ENCODE measurements at places on chromosomes 4 and X.

- no peak for DNase-seq
Observed at GRCh38 chr4:78544678-78545077, 6.9 kb upstream of the ANXA3 start.

- DNase-seq: no peak
Observed at GRCh38 chr4:54677416-54677815, 19.7 kb downstream of the KIT start.

DNA sequence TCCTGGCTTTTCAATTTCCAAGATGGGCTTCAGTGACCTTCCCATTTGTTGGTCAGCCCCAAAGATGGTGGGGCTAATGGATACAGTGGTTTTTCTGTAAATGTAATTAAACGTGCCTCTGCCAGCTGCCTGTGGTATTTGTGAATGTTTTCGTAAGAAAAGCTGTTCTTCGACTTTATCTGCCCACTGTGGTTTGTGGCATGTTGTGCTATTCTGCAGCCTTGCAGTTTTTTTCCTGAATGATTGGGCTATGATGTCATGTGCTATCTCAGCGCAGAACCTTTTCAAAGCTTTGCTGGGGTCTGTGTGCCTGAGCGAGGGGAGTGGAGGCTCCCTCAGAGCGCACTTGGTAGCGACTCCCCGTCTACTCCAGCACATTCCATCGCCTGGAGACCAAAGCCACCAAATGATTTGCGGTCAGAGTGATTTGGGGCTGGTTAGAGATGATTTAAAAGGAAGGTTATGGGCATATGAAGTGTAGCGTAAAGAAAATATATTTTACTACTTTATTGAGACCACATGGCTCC is 137.5 kb downstream of the PALLD start:
- no peak for DNase-seq

DNA sequence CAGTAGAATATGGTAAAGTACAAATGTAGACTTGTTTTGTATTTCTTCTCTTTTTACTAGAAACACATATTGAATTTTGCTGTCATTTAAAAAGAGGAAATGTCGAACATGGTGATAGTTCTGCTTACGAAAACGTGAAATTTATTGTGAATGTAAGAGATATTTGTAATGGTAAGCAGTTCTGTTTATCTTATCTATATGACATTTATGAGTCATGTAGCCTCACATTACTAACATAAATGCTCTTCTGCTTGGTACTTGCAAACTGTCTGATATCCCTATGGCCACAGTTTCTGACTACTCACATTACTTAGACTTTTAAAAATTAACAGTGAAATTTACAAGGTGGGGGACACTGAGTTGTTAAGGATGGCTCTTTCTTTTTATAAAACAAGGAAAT is 57.9 kb downstream of the PASD1 start:
- DNase-seq: no peak

DNA sequence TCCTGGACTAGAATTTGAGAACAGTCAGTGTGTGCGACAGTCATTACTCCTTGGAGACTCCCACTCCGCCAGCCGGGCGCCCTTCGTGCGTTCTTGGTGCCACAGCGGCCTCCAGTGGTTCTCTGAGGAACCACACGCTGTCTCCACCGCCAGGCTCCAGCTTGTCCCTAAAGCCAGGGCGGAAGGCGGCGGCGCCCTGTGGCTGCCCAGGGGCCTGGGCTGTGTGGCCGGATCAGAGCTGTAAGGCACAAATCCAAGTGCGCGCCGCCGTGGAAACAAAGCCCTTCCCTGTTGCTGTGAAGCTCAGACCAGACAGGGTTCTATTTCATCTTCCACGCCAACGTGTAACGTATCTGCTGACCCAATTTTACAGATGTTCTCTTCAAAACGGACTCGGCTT is 34.2 kb downstream of the IDS start:
- DNase-seq: peak; percentile 34

- DNase-seq: no peak
Observed at GRCh38 chr4:115515772-115516171, 402.4 kb upstream of the NDST4 start.

DNA sequence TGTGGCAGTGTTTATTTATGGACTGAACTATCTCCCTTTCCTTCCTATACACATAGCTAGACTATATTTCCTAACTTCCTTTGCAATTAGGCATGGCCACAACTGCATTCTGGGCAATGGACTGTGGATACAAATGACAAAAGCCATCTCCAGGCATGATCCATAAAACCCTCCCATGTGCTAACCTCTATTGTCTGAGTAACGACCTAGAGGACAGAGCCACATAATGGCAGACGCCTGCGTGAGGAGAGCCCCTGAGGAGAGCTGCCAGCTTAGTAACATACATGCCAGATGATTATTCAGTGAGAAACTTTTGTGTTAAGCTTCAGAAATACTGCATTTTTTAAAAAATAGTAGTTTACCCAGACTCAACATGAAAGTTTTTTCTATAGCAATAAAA is 142.9 kb downstream of the ADGRA3 start:
- DNase-seq: no peak

DNA sequence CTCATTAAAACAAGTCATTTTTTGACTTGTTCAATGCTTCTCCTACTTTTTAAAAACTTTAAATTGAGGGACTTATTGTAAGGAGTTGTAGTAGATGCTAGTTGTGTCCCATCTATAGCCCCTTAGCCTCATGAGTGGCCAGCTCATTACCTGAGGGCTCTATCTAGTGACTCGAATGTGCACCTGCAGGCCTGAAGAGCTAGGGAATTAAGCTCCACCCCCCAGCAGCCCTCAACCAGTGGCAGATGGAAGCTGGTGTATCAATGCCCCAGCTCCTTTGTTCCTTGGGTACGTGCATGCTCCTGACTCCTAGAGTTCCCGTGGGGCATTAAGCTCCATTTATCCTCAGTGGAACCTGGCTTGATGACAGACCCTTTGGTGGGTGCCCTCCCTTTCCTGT is 146.7 kb upstream of the FAM9B start:
- no peak for DNase-seq

- no peak for DNase-seq
Observed at GRCh38 chrX:13094374-13094773, 50.0 kb upstream of the FAM9C start.

- DNase-seq: no peak
Observed at GRCh38 chrX:101550751-101551379, 518 bp downstream of the ARMCX1 start.

GRCh38 chr4:158102904-158103303 is 69.9 kb downstream of the GASK1B start:
- no peak for DNase-seq

GRCh38 chrX:71510161-71510560 is 22.7 kb upstream of the OGT start:
- no peak for DNase-seq

GRCh38 chr4:2934077-2934812 is 29.0 kb downstream of the NOP14 start:
- DNase-seq: peak; percentile 52

DNA sequence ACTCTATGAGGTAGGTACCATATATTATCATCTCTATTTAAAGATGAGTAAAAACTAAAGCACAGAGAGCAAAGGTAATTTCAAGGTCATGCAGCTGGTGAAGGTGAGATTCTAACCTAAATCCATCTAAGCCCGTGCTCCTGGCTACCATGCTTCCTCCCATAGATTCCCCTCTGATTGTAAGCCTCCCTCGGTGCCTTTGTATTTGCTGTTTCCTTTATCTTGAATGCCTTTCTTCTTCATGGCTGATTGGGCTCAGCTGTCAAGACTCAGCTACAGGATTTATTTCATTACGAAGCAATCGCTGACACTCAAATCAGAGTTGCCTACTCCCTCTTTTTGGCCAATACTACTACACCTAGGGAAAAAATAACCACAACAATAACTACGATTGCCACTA is 217.1 kb downstream of the ARAP2 start:
- no peak for DNase-seq

All from activated B cell treated with CpG ODN at 0.5 μM for 24 hours (primary cell).